ENCODE measurements at places on chromosomes 6 and 20. TPM values are rescaled to one million over a fixed set of nuclear protein-coding genes. Genes with fewer than 3 reads are reported as not detected.

The MYBL2 gene
- 20.8 TPM for total RNA-seq

The SEL1L2 gene
- not detected for total RNA-seq

The CD93 gene
- total RNA-seq: 139 TPM

The CYP39A1 gene
- 2.5 TPM for total RNA-seq

The CCR6 gene
- total RNA-seq: not detected

The DZANK1 gene
- total RNA-seq: 4.2 TPM

The NFKBIL1 gene
- 13.4 TPM for total RNA-seq

The BPIFB2 gene
- total RNA-seq: not detected

The RIMS1 gene
- total RNA-seq: 1.8 TPM

The WRNIP1 gene
- 48.6 TPM for total RNA-seq

The MYMX gene
- total RNA-seq: 11.2 TPM

The TNXB gene
- 7.5 TPM for total RNA-seq

The ECT2L gene
- not detected for total RNA-seq

The DCDC2 gene
- 0.13 TPM for total RNA-seq

The ZC2HC1B gene
- 0.28 TPM for total RNA-seq

The TEAD3 gene
- total RNA-seq: 6.3 TPM

The TMEM200A gene
- 3.5 TPM for total RNA-seq

The APMAP gene
- total RNA-seq: 95.2 TPM

The GSTA2 gene
- total RNA-seq: not detected
